Activated gamma-delta T cell treated with anti-CD3 and anti-CD28 coated beads, Interleukin-2, amount 50 U/mL, for 16 hours (primary cell): ENCODE measurements at places on chromosomes 7 and 10.

DNA sequence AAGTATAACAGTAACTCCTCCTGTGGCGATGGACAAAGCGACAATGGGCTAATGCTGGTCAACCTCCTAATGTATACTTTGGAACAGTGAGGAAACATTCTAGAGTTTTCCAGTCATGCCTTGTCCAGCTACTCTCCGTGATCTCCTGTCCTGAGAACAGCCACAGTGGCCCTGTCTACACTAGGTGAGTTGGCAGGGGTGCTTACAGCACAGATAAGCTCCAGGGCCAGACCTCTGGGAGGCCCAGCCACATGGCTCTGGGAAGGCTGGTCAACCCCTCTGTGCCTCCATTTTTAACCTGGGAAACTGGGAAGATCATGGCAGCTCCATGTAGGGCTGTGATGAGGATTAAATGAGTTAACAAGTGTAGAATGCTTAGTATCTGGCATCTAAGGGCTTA, 57.0 kb downstream of the CLEC2L start:
- DNase-seq = no peak

DNA sequence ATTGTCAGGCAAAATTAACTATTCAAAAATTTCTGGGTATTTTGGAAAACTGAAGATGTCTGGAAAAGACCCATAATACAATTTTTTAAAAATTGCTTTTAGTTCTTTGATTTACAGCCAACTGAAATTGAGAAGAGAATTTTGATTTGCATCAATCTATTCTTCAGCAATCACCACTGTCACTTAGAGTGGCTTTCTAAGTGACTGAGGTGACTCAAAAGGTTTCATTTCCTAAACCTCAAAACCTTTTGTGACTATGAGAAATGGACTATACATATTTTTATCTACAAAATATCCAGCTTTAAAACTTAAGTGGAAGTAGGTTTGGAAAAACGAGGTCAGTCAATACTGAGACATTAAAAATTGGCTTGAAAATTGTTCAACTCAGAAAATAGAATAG, 60.0 kb downstream of the ENO4 start:
- DNase-seq = no peak

GRCh38 chr10:134247-135131, 766 bp upstream of the ZMYND11 start:
- DNase-seq = peak; percentile 17

GRCh38 chr10:108736111-108736510, 1187.2 kb downstream of the XPNPEP1 start:
- no peak for DNase-seq

DNA sequence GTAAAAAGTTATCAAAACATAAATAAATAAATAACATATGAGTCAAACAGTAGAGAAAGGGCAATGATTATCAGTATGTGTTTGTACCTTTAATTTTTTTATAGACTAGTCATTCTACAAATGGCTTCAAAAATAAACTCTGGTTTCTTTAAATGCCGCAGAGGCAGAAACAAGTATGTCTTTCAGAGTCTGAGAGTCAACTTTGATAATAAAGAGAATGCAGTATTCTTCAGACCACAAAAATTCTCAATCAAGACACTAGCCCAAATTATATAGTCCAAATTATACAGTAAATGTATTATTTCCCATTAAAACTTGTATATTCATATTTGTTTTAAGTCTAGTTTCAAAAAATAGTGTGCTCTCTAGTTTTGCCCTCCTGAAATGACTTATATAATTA, 1142.3 kb downstream of the NXPH1 start:
- DNase-seq = no peak

DNA sequence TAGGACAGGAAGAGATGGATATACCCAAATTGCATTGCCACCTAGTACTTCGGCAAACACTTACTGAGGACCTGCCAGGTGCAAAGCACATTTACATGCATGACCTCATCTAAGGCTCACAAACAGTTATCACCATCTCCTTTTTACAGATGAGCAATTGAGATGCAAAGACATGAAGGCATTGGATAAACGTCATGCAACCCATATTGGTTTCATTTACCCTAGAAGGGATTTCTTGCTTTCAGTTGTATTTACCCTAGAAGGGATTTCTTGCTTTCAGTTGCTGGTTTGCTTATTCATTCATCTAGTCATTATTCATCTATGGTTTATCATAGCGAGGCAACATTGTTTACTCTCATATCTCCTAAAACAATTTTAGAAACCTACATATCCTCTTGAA, 52.2 kb downstream of the STEAP1B start:
- no peak for DNase-seq

- no peak for DNase-seq
Measured at GRCh38 chr10:83991986-83992753, 147.1 kb upstream of the GHITM start.

DNA sequence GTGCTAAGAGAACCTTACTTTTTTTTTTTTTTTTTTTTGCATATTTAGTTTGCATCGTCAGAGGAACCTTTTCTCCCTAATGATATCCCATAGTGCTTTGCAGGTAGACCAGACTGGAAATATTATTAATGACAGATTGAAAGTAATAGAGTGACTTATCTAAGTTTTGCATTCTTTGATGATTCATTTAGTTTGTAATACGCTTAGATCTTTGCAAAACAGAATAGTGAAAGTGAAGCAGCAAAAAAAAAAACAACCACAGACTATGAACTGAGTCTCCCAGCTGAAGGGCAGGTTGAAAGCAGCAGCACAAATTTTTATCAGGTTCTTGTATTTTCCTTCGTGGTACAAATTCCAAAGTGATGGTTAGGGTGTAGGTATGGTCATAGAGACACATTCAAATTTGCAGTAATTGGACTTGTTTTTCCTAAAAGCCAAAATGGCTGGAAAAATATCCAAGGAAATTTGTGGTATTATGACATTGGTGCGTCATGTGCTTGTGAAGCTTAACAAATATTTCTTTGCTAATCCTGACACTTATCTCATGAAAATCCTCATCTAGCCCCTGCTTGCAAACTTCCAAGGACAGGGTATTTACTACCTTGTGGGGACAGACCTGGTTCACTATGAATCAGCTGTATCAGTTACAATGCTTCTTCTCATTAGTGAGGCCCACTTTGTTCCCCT, 81.8 kb upstream of the CREB5 start:
- no peak for DNase-seq

DNA sequence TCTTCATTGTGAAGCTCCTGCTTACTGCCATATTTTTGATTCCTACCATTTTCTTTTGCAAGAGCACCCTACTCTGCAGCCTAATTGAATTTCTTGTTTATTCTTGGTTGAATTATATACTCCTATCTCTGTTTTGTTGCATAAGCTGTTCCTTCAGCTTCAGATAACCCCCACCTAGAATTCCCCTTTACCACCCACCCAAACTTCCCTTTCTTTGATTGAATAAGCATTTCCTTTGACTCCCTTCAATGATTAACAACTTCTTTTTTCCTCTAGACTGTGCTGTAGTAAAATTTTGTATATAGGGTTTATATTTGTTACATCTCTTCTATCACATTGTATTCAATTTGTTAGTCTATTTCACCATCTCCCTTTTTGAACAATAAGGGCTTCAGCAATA, 168.1 kb downstream of the GPR37 start:
- DNase-seq = no peak

DNA sequence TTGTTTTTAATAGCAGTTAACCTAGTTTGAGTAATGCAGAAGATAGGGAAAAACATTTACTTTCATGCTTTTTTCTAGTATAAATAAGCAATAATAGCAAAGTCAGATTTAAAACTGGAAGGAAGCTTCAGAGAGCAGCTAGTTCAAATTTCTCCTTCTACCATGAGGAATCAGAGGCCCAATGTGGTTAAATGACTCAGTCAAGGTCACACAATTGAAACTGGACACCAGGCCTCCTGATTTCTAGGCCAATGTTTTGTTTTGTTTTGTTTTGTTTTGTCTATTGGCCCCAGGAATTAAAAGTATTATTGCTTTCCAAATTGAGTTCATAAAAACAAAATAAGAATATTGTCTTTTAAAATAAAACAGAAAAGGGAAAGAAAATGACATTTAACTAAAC, 122.3 kb downstream of the TRIL start:
- no peak for DNase-seq

- no peak for DNase-seq
Measured at GRCh38 chr10:97812696-97813095, 36.9 kb upstream of the GOLGA7B start.

DNA sequence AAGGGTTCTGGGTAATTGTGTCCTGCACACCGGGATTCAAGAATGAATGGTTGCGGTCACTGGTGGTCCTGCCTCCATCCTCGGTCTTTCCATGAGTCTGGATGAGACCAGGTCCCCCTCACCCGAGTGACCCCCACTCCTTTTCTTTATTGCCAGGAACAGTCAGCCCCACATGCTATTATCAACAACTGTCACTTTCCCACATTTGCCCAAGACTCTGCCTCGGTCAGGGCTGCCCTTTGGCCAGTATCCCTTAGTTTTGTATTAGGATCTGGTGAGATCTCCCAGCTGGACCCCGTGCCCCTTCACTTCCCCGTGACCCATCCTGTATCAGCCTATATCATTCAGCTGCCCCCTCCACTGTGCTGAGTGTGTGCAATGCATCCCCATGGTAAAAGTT, 288.3 kb downstream of the ADARB2 start:
- no peak for DNase-seq

DNA sequence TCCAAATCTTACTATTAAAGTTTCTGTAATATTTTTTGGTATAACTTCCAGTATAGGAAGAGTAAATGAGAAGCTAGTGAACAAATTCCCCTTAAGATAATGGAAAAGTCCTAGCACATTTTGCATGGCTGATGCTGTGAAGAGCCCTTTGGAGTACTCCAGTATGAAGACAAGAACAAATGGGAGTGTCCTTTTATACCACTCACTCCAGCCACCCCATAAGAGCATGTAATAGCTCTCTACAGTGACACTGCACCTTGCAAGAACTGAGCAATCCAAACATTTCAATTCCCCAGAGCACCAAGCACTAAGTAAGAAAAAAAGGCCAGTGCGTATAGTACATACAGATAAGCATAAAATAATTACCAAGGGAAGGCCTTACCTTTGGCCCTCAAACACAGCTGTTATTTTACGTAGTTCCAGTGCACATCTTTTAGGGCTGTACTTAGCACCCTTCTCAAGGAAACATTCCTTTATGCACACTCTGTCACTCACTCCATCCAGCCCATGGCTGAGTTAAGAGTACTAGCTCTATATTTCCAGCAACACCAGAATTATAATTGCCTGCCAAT, 135.4 kb downstream of the ST7 start:
- no peak for DNase-seq

DNA sequence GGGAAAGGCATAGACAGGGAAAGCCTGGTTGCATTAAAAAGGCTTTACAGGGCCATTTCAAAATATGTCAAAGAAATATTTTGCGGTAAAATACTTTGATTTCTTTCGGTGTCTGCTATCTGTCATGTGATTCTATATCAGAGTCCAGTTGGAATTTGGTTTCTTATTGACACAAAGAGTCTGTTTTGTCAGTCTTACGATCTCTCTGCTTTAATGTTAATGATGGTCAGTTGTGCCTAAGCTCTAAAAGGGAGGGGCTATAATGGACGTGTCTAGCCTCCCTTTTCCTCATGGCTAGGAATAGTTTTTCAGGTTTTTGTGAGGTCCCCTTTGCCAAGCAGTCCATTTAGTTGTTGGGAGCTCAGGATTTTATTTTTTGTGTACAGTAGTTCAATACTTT, 31.5 kb downstream of the ORC5 start:
- DNase-seq = no peak

DNA sequence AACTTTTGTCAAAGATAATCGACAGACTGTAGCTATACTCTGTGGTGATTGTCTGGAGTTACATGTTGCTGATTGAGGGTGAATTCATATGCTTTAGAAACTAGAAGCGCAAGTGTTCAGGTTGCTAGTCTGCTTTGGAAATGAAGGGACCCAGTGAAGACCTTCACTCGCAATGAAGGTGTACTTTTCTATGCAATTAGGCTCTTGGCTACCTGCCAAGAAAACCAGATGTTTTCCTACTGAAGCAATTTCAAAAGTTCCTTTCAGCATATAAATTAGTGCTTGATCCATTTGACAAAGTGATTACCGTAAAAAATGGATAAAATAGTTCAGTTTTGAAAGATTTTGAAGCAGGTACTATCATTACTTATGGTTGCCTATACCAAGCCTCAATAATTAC, 10.0 kb upstream of the STK31 start:
- DNase-seq = no peak

DNA sequence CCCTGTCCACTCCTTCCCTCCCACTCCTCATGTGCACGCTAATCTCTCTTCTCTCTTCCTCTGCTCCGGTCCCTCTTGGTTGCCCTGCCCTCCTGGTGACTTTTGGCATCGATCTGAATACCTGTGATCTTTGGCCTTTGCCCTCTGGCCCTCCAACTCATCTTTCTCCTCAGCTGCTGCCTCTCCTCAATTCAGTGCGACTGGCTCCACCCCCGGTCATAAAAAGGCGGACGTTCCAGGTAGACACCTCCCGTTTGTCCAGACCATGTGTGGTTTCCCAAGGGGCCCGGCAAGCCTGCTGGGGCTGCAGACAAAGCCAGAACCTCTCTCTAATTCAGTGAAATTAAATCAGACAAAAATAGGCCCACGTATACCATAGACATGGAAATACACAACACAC, 96.8 kb downstream of the COL13A1 start:
- DNase-seq = no peak

DNA sequence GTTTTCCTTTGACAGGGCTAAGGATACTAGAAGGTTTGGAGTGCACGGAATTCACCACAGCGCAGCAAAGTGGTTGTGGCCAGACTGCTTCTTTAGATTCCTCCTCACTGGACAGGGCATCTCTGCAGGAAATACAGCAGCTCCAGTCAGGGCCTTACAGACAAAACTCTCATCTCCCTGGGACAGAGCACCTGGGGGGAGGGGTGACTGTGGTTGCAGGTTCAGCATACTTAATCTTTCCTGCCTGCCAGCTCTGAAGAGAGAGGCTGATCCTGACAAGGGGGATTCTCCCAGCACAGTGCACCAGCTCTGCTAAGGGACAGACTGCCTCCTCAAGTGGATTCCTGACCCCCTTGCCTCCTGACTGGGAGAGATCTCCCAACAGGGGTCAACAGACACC, 1257.9 kb downstream of the NXPH1 start:
- no peak for DNase-seq

DNA sequence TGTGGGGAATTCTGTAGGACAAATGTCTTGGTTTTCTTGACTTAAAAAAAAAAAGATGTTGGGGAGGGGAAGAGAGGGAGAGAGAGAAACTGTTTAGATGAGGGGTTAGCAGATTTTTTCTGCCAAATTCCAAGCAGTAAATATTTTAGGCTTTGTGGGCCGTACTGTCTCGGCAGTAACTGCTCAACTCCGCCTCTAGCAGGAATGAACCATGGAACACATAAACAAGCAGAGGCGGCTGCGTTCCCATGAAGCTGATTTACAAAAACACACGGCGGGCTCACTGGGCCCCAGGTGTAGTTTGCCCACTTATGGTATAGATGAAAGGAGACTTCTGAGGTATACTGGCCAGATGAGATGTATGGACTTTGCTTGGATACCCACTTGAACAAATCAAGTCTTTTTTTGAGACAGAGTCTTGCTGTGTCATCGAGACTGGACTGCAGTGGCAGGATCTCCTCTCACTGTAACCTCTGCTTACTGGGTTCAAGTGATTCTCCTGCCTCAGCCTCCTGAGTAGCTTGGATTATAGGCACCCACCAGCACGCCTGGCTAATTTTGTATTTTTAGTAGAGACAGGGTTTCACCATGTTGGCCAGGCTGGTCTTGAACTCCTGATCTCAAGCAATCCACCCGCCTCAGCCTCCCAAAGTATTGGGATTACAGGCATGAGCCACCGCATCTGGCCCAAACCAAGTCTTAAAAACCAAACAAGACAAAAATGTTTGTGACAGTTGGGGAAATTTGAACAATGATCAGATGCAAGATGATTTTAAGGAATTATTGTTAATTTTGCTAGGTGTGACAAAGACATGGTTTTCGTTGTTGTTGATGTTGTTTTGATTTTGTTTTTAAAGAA, 9.7 kb upstream of the ADAMTS14 start:
- DNase-seq = no peak

- peak; percentile 91 for DNase-seq
Measured at GRCh38 chr7:43869006-43869866, at the start of gene MRPS24. TSS of gene MRPS24 (minus strand) at chr7:43869517. CDS start at chr7:43869495, 22 bp downstream.
